ENCODE measurements at places on chromosomes 5 and 9.

DNA sequence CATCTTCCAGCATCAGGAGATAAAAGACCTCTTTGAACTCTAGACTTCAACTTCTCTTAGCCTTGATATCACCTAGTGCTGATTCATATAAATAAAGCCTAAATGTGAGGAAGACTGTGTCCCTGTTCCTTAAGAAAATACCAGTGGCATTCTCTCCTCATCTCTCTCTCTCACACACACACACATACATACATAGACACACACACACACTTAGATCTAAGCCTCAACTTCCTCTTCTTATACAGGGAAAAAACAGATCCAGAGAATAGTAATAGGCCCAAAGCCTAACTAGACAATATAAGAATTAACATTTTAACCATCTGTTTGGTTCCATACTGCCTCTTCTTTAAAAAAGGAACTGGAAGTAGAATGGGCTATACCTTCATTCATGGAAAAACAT is 195.3 kb upstream of the NR4A3 start:
- no peak for DNase-seq

GRCh38 chr9:88034964-88035363 is 60.6 kb upstream of the CDK20 start:
- no peak for DNase-seq

GRCh38 chr9:70510157-70510770 is 95.8 kb upstream of the KLF9 start:
- no peak for DNase-seq

- DNase-seq = no peak
These were observed 553.3 kb downstream of the BNC2 start for GRCh38 chr9:16316911-16317817.

DNA sequence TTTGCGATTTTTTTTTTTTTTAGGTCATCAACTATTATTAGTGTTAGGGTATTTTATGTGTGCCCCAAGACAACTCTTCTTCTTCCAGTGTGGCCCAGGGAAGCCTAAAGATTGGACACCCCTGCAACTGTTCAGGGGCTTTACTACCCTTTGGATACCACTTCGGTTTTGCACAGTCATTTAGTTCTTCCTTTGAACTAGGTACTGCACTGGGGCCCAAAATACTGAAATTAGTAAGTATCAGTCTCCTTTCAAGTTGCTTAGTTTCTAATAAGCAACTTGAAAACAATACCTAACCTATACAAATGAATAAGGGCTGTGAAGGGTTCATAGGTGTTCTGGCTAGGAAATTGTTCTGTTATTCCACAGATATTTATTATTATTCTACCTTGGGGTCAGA is 45.3 kb downstream of the CWC27 start:
- no peak for DNase-seq

- DNase-seq = peak; percentile 64
These were observed 1.5 kb downstream of the ASS1 start for GRCh38 chr9:130446101-130446861.

DNA sequence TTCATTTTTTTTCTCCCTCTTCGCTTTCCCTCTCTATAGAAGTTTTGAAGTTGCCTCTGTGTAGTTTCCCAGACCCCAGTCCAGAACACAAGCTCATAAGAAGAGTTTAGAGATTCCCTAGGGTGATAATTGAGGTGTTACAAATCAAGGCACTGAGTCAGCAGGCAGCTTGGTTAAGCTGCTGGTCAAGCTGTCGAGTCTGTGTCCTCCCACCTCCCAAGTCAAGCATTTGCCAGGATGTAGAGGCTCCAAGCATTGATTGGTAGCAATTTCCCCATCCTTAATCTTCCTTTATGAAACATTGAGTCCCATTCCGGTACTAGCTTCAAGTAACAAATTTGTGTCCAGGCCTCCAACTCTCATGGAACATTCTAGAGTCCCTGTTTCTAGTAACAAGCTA is 47.5 kb upstream of the SLC1A1 start:
- DNase-seq = no peak

DNA sequence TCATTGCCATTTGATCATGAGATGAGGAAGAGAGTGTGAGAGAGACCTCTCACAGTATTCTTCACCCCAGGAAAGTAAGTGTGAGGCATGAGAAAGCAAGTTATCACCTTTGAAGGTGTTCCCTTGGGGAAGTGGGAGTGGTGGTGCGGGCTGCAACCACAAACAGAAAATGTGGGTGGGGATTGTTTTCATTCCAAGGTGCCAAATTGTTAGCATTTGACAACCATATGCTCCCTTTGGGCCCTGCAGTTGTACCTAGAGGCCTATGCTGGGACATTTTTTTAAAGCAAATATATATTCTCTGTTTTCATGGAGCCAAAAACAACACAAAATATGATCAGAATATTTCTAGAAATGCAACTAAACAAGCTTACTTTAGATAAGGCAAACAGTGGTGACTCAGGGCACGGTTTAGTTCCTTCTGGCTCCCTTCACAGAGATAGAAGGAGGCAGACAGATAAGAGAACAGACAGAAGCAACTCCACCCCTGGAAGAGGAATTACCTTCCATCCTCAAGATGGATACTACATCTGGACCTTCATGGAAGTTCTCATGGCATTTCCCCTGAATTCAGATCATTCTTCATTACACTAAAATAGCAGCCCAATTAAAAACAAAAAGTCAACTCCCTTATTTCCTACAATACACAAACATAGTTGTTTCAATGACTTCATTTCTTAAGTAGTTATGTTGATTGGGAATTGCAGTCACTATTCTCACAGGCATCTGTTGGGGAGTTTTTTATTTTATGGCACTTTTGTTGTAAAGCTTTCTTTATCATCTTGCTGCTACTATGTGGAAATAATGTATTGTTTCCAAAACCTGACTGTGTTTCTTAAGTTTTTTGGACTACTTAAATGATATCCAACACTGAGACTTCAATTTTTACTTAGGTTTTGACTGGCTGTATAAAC is 416.6 kb downstream of the PLK2 start:
- DNase-seq = no peak

GRCh38 chr5:179211068-179211467 is 134.2 kb downstream of the ADAMTS2 start:
- DNase-seq = no peak

- DNase-seq = no peak
These were observed 17.2 kb downstream of the SPTLC1 start for GRCh38 chr9:92097997-92098482.

- peak; percentile 38 for DNase-seq
These were observed 18.4 kb downstream of the SLC25A46 start for GRCh38 chr5:110757118-110757729.

DNA sequence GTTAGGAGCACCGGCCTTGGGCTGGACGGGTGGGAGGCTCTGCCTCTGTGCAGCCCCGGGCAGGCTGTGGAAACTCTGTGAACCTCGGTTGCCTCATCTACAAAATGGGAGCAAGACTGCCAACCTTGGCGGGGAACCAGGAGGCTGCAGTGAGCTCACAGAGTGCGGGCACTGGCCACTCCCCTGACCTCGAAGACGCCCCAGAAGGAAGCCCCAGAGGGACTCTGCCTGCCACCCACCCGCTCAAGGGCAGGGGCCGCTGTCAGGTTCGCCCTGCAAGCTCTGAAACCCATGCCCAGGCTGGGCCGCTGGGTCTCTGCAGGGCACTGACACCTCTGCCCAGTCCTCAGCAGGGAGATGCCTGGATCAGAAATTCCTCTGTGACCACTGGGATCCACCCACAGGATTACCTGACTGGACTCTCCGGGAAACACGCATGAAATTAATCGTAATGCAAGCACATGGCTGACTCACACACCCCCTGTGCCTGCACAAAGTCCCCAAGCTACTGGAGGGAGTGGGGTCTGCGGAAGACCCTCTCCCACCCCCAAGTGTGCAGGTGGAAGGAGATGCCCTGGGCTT is 7.4 kb downstream of the CCDC187 start:
- DNase-seq = peak; percentile 52

DNA sequence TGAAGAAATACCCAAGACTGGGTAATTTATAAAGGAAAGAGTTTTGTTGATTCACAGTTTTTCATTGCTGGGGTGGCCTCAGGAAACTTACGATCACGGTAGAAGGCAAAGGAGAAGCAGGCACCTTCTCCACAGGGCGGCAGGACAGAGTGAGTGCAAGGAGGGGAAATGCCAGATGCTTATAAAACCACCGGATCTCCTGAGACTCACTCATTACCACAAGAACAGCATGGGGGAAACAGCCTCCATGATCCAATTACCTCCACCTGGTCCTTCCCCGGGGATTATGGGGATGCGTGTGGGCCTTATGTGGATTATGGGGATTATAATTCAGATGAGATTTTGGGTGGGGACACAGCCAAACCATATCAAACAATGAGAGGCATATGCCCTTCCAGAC is 18.5 kb upstream of the RORB start:
- DNase-seq = no peak

DNA sequence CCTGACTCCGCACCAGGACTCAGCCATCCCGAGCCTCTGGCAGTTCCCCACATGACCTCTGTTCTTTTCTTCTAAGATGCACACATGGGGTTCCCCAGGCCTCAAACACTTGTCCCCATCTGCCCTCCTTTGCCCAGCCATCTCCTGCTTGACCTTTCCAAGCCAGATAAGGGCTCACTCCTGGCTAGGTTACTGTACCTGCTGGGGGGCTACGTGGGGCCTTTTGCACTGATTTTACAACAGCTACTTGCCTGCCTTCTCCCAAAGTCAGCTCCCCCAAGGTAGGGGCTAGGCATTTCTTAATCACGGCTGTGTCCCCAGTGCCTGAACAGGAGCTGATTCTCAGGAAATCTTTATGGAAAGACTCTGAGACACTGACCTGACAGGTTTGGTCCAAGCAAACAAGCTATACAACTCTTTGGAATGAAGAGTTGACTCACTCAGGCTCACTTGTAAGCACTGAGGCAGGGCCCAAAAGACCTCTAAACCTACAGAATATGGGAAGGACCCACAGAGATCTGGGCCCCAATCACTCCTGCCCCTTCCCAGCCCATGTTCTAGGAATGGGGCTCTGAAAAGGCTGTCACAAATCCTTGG is 2.5 kb downstream of the MACROH2A1 start:
- DNase-seq = no peak

DNA sequence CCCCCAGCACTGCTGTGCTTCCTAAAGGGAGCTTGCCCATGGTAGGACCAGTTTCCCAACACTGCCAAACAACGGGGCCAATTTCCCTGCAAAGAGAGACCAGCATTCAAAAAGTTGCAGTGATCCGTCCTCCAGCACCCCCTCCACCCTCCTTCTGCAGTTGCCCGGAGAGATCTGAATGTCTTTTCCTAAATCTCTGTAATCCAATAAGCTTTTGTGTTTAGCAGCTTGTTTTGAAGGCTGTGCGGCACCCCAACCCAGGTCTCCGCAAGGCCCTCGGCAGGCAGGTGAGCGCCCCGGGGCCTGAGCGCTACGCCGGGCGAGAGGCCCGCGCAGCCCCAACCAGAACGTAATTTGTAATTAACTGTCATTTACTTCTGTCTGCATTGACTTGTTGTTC is 366.9 kb upstream of the IRX2 start:
- no peak for DNase-seq

DNA sequence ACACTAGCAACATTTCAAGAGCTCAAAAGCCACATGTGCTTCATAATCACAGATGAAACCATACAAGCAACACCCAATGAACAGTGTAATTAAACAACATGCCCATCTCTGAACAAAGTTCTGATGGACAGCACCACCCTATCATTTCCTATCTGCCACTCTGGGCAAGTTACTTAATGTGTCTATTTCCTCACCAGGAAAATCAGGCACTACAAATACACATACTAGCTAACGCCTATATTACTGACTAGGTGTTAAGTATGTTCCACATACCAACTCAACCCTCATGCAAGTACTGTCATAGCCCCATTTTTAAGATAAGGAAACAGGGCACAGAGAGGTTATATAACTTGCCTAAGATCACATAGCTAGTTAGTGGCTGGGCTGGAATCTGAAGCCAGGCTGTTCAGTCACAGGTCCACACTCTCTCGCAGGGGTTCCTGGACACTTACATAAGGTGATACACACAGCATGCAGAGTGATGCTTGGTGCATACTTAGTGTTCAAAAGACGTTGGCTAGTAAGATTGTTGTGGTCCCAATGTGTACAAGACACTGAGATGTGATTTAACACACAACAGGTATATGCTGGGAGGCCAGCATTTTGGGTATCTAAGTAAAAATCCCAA is 24.2 kb downstream of the CORO2A start:
- DNase-seq = no peak

DNA sequence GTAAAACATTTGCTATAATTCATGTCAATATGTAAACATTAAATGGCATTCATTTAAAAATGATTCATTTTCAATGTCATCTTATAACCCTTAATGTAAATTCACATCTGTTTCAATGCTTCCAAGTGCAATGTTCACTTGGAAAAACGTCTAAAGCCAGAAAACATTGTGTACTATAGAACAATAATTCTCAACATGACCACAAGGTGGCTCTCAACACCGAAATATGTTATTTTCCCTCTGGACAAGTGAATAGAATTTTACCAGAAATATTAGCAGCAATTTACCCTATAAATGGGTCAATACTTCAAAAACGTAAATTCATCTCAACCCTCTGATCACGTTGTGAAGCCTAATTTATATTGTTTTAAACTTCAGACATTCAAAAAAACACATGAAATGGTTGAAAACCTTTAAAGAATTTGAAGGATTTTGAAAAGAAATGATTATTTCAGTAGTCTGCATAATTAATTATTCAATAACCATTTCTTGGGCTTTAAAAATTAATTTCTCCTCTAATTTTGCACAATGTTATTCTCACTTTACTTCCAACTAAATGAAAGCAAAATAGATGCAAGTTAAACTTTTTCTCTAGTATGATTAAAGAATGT is 11.0 kb downstream of the CDH10 start:
- no peak for DNase-seq

GRCh38 chr5:98144710-98145109 is 628.8 kb upstream of the RGMB start:
- no peak for DNase-seq

GRCh38 chr5:10550222-10550995 is 13.5 kb upstream of the ANKRD33B start:
- DNase-seq = no peak

DNA sequence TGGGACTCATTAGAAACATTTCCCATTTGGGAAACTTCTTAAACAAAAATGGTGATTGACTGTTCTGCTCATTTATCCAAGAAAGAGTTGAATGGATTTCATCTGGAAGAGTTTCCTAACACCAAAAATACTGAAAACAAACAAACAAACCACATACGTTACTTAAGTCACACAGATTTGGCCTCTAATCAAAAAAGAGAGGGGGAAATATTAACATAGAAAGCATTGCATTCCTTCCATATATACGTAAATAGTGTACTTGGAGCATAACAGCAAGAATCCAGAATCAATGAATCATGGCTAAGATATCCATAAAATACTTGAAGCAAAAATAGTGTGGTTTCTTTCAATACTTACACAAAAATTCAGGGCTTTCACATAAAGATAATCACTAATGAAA is 189.8 kb upstream of the MAP3K1 start:
- DNase-seq = peak; percentile 89

DNA sequence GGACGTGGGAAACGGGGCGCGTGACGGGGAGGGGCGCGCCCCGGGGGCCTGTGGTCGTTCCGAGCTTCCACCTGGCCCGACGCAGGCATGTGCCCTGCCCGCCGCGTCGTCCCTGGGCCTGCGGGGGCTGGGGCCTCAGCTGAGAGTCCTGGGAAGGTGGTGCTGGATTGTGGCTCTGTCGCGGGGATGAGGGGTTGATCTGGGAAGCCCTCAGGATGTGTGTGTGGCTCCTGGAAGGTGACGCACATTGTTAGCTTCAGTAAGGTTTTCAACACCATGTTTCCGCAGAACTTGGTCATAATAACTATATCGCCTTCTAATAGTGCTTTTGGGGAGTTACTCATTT is 589.1 kb downstream of the MTRR start:
- DNase-seq = no peak
